ENCODE measurements at places on chromosomes 3 and 15. TPM values are rescaled to one million over a fixed set of nuclear protein-coding genes. Genes with fewer than 3 reads are reported as not detected.

The CFAP20DC gene
- total RNA-seq: 0.82 TPM

The PTX3 gene
- total RNA-seq: 809 TPM

The GNAT1 gene
- total RNA-seq: not detected

The ZNF619 gene
- 4.3 TPM for total RNA-seq

The DLL4 gene
- total RNA-seq: under 0.01 TPM

The GATA2 gene
- 2.9 TPM for total RNA-seq

The CMTM8 gene
- 0.30 TPM for total RNA-seq

The ARRDC4 gene
- 6.7 TPM for total RNA-seq

The MEX3B gene
- total RNA-seq: 2.6 TPM

The RAB6B gene
- total RNA-seq: 0.30 TPM

The BUB1B gene
- 2.9 TPM for total RNA-seq

The ITGA11 gene
- 65.5 TPM for total RNA-seq

The CPLX3 gene
- not detected for total RNA-seq

The TGM4 gene
- total RNA-seq: 0.15 TPM

The TMCO5A gene
- not detected for total RNA-seq

The BMF gene
- total RNA-seq: 4.1 TPM

The RYR3 gene
- under 0.01 TPM for total RNA-seq

The OSTN gene
- 3.5 TPM for total RNA-seq

The MESP1 gene
- total RNA-seq: 0.15 TPM

The KLF15 gene
- total RNA-seq: 2.6 TPM

The OIP5 gene
- total RNA-seq: not detected

The XYLB gene
- total RNA-seq: 2.3 TPM

The ANKRD63 gene
- not detected for total RNA-seq

The SLC51A gene
- not detected for total RNA-seq

The PLCL2 gene
- 5.0 TPM for total RNA-seq

The RBPMS2 gene
- not detected for total RNA-seq

All from smooth muscle cell of the coronary artery (primary cell).